Stimulated activated CD8-positive, alpha-beta memory T cell treated with anti-CD3 and anti-CD28 coated beads, Interleukin-4, amount 100 ng/mL, for 1 hour (primary cell): ENCODE measurements at places on chromosomes 4 and X.

DNA sequence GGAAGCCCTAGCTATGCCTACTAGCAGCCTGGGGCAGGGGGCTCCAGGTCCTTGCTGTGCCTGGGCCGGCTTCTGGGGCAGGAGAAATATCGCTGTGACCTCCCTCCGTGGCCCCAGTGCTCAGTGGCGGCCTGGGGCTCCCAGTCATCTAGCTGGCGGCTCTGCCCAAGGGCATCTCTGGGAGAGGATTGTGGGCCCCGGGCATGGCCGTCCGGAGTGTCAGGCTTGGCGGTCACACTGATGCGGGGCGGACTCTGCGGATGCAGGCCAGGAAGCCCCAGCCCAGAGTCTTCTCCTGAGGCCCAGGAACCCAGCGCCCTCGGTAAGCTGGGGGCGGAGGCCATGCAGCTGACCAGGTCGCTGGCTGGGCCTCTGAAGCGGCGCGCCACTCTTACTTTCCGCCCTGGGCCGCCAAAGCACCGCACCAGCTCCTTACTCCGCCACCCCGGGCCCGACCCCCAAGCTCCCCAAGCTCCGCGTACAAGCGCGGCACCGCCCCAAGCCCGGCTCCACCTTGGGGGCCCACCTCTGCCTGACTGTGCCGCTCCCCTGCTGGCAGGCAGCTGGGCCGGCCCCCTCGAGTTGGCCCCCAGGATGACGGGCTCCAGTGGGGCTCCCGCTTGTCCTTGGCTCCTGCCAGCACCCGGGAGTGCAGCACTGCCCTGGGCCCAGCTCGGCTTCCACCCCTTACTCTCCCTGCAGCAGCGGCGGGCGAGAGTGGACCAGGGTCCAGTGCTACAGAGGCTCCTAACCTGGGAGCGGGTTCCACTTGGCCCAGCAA is 720.0 kb downstream of the PCDH18 start:
- DNase-seq: no peak

DNA sequence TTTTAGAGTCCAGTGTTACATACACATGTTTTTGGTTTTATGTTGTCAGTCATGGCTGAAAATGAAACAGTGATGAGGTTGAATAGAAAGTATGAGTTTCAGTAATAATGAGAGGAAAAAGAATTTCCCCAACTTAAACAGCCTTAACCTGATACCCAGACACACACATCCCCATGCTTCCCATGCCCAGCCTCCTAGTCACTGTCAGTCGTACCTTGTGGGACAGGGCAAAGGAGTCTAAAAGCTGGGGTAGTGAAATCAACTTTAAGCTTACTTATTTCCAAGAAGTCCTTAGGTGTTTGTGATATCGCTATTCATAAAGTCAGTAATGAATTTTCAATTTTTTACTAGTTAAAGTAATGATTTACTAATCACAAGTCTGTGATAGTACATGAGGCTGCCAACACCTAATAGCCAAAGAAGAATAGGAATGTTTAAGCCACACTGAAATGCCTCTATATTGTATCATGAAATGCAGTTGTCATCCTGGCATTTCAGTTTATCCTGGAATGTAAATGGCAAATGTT is 24.3 kb upstream of the GPR34 start:
- no peak for DNase-seq

GRCh38 chr4:94650134-94650495 is 107.6 kb upstream of the BMPR1B start:
- no peak for DNase-seq

DNA sequence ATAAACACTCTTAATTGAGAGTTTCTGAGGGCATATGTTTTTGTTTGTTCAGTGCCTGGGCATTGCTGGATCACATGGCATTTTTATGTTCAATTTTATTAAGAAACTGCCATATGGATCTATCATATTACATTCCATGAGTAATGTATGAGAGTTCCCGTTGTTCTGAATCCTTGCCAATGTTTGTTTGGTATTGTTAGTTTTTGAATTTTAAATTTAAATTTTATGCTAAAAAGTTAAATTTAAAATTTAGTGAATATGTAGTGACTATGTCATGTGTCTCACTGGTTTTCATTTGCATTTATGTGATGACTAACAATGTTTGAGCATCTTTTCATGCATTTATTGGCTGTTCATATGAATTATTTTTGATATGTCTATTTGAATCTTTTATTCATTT is 54.8 kb upstream of the GEMIN8 start:
- no peak for DNase-seq

- no peak for DNase-seq
Observed at GRCh38 chr4:89757154-89757719, 79.7 kb downstream of the SNCA start.

DNA sequence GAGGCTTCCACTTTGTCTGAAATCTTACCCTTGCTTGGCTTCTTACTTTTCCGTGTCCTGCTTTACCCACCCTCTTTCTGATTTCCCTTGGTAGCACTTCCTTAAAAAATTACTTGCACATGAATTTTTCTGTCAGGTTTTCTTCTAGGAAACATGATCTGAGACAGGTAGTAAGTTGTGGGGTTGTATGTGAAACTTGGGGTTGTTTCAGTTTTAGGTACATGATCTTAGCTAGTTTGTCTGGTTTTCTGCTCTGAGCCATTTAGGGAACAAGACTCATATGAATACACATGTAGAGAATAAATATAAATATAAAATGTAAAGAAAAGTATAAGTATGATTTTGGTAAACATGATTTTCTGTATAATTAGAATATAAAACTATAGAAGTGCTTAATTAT is 17.4 kb upstream of the ARMCX2 start:
- DNase-seq: no peak

DNA sequence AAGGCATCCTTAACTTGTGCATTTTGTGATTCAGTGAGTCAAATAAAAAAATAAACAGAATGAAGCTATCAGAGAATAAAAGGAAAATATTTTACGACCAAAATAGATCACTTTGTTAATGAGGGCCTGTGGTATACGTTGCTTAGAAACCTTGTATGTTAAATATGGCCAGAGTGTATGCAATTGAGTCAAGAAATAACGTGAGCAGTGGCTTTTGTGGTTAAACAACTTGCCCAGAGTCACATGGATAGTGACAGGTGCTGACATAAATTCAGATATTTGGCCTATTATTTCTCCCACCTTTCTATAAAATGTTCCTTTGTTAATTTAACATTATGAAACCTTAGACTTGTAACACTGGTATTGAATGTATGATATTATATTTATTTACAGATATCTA is 393.4 kb downstream of the PABPC4L start:
- no peak for DNase-seq

DNA sequence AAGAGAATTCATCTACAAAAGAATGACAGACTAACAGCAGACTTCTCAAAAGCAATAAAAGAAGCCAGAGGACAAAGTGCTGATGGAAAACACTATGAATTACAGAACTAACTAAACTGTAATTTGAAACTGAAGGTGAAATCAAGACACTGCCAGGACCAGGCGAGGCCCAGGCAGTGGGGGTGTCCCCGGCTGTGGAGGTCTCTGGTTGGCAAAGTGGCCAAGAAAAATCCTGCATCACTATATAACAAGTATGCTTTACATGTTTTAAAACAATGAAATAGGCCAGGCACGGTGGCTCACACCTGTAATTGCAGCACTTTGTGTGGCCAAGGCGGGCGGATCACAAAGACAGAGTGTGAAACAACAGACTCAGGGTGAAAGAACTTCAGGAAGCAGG is 32.9 kb downstream of the CHM start:
- DNase-seq: no peak

DNA sequence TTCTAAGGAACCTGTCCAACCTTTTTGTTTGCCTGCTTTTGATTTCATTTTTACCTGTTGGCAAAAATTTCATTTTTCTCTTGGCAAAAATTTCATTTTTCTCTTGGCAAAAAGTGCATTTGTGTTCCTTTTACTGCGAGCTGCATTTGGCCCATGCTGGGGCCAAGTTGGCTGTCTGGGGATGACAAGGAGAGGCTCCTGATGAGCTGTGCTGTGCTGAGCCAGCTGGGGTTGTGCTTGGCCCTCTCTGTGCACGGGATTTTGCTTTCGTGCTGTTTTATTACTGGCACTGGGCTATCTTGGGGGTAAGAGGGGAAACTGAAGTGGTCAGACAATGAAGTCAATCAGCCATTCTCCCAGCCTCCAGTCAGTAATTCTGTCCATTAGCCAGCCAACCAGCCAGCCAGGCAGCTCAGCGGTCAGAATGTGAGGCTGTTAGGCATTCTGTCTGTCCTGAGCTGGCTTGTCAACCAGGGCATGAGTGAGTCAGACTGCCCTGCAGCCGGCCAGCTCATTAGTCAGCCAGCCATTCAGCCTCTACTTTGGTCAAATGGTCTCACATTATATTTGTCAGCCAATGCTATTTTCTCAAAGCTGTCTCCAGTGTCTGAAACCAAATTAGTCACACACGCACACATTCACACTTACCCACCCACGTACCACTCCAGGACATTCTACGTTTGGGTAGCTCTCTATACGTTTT is 56.9 kb upstream of the PRPS1 start:
- DNase-seq: no peak

DNA sequence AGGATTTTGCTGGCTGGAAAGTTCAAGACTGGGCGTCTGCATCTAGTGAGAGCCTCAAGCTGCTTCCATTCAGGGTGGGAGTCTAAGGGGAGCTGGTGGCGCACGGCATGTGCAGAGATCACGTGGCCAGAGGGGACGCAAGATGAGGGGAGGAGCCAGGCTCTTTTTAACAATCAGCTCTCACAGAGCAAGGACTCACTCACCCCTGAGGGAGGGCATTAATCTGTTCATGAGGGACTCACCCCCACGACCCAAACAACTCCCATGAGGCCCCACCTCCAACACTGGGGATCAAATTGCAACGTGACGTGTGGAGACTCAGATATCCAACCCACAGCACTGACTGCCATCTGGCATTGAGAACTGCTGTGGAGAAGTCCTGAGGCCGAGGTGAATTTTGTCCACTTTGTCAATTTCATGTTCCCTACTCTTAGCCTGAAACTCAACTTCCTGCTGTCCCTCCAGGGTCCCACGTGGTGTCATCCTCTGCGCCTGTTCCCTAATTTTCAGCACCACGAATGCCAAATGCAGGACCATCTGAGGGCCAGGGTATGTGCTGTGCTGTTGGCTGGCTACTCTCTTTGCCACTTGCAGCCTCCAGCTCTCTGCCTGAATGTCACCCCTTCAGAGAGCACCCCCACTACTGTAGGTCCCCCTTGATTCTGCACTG is 5.6 kb downstream of the ZFP92 start:
- DNase-seq: no peak

GRCh38 chr4:10171055-10171454 is 54.5 kb upstream of the WDR1 start:
- no peak for DNase-seq

DNA sequence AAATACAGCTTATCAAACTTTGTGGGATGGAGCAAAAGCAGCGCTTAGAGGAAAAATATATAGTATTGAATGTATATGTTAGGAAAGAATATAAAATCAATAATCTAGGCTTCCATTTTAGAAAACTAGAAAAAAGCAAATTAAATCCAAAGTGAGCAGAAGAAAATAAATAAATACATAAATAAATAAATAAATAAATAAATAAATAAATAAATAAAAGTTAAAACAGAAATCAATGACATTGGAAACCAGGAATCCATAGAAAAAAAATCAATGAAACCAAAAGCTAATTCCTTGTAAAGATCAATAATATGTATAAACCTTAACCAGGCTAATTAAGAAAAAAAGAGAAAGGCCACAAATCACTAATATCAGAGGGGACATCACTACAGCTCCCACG is 141.8 kb upstream of the C1QTNF7 start:
- DNase-seq: no peak

DNA sequence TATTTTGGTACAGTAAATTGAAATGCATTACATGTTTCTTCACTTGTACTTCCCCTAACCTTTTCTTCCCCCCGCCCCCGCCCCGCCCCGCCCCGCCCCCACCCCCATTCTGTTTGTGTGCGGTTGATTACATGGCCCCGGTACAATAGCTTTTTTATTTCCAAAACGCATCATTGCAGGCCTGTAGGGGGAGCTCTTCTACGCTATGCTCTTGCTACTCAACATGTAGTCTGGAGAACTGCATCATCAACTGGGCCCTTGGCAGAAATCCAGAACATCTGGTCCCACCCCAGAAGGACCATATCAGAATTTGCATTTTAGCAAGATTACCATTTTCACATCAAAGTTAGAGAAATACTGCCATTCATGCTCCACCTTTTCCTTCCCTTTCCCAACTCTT is 333.3 kb upstream of the DDX53 start:
- DNase-seq: no peak

DNA sequence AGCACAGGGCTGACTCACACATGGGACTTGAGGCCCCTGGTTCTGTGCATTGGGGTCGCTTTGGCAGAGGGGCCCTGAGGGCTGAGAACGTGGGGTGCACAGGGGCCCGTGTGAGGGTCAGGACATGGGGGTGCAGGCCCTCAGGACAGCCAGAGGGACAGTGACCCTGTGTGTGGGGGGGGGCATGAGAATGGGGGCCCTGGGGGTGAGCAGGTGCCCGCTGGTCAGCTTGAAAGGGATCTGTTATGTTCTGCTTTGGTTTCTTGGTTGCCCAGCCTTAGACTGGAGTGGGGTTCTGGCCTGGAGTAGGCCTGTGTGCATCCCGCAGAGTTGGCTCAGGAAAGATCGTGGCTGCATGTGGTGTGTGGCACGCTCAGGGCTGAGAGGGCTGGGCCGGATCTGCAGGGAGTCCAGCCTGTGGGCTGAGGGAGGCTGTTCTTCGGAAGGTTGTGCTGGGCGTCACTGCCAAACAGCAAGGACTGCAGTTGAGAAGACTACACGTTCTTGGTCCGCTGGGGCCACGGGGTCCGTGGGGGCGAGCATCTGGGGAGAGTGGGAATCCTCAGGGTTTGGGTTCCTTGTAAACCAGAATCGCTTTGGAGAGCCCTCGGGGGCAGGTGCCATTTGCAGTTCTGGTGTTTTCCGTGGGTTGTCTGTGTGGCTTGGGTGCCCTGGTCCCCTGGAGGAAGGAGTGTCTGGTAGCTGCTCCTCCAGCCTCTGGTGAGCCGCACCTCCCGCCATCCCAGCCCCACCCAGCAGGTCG is 15.2 kb upstream of the UVSSA start:
- no peak for DNase-seq

GRCh38 chrX:19846995-19847790 is 40.2 kb downstream of the SH3KBP1 start:
- no peak for DNase-seq

GRCh38 chr4:74370912-74371311 is 6.0 kb downstream of the EREG start:
- DNase-seq: no peak

DNA sequence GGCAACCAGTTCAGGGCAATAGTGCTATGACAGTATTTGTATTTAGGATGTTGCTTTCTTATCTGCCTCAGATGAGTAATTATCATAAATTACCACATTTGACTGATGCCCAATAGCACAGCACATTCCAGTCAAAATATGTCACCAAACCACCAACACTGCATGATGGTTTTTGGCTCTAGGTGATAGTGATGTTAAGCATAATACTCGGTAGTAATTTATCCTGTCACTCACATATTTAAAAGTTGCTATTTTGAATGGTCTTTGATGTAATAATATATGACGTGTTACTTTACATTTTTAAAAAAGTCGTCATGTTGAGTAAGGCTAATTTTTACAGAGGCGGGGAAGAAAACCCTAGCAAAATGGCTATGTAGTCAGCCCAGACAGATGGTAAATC is 42.5 kb downstream of the UNC5C start:
- DNase-seq: no peak
